ENCODE measurements at places on chromosomes 2 and 18. TPM values are rescaled to one million over a fixed set of nuclear protein-coding genes. Genes with fewer than 3 reads are reported as not detected.

FZD7 gene
- 2.5 TPM for total RNA-seq

STAT4 gene
- 0.71 TPM for total RNA-seq

DNA sequence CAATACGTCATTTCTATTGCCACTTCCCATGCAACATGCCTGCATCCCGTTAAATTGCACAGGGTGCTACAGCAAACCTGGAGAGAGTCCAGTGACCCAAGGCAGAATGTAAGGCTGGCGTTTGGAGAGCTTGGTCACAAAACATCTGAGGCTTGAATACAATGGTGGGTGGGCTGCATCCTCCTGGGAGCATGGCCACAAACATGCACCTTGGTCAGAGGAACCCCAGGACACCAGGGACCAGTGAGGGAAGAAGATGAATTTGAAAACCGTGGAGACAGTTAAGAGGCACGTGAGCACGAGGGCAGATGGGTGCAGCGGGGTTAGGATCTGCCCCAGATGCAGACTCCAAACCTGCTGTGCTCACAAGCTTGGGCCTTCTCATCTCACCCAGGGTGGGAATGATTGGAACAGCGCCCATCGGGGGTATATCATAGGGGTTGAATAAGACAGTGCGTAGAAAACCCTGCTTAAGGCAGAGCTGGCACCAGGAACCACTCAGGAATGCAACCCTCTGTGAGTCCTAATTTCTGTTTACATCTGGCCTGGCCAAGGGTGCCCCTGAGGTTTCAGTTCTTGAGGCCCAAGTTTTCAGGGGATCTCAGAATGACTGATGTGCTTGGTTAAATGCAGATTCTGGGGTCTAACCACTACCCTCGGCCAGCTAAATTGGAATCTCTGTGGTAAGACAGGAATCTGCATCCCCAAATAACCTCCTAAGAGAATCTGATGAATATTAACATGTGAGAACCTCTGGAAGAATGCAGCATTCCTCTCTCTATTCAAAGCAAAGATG, 97.2 kb downstream of the ARL4C start:
- DNase-seq, result no peak

HOXD12 gene
- not detected for total RNA-seq

CERKL gene
- total RNA-seq, result not detected

IAH1 gene
- 62.0 TPM for total RNA-seq

CHRND gene
- total RNA-seq, result not detected

DNA sequence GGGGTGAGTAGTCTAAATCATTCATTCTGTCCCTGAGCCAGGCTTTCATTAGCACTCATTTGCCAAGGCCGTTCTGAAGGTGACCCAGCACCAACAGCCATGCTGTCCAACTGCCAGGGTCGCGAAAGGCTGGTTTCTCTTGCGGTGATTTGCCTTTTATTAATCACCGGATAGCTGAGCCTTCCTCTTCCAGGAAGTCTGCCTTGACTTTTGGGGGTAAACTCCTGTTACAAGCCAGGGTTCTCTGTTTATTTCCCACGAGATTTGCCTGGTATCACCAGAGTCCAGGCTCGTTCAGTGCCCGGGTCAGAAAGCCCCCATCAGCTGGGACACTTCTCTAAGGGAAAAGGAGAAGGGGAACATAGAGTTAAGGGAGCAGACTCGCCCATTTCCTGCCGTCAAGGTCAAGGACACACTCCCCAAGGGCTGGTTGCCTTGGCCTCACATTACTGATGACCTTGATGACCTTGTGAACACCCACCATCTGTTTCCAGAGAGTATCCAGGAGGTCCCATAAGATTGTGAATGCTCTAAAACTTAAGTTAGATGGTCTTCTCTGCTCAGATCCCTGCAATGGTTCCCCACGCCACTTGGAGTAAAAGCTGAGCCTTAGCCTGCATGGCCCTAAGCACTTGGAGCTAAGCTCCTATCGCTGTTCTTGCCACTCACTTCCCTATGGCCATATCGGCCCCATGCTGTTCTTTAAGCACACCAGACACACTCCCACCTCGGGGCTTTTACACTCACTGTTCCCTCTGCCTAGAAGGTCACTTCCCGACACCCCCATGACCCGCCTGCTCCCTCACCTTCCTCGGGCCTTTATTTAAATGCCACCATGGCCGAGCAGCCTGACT, 118.0 kb upstream of the STPG4 start:
- no peak for DNase-seq

GRCh38 chr2:3440477-3440876, 61.0 kb downstream of the TRAPPC12 start:
- no peak for DNase-seq

GRCh38 chr2:106537791-106538191, 50.6 kb downstream of the CD8B2 start:
- no peak for DNase-seq

Data from foreskin keratinocyte (primary cell).